Right kidney (tissue), 9 donors: ENCODE measurements at places on chromosomes 4 and X.

DNA sequence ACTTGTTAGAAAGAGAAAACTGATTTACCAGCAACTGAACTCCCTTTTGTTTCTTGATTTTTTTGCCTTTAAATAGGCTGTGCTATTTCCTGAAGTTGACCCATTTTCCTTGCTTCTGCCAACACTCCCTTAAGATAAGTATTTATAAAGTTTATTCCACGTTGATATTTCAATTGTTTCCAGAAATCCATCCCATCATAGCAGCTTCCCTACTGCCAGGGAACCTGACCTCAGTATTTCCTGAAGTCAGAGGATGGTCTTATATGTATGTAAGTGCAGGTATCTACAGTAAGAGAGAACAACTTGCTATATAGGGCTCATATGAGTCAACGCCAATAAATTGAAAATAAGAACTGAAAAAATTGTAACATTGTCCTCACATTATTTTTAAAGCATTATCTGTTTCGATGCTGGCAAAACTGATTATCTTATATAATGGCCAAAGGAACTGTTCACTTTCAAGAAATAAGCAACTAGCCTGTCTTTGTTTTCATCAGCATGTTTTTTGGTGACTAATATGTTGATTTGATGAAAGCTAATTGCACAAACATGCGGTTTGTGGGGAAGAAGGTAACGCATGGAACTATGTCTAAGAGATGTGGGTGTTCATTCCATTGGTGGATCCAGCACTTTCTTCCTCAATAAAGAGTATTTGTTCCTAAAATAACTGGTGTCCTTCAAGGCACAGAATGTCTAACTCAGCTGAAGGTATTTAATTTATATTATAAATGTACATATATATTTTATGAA lies 4.7 kb downstream of the LIMCH1 start:
- no peak for DNase-seq

- DNase-seq: no peak
These were observed 60.4 kb upstream of the TAF9B start for GRCh38 chrX:78199851-78200250.

DNA sequence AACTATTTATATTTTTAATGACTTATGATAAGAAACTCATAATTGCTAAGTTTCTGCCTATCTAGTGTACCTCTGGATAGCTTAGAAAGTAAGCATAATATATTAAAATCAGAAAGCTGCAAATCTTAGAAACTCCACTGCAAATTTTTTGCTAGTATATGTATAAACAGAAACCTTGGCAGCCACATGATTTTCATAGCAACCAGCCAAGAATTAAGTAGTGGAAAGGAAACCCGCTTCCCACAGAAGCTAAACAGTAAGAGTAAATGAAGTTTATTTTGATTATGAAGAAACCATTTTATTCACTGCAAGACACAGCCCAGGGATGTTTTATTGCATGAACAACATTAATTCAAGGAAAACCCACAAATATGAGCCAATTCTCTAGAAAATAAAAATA lies 872.5 kb upstream of the ADGRL3 start:
- DNase-seq: no peak

GRCh38 chrX:1212532-1212931 lies at the start of gene CRLF2:
CRLF2 (minus strand) TSS chrX:1212649; CDS start chrX:1212634, 15 bp downstream.
- no peak for DNase-seq

GRCh38 chrX:151713849-151714248 lies 2.0 kb upstream of the FATE1 start:
- DNase-seq: no peak

DNA sequence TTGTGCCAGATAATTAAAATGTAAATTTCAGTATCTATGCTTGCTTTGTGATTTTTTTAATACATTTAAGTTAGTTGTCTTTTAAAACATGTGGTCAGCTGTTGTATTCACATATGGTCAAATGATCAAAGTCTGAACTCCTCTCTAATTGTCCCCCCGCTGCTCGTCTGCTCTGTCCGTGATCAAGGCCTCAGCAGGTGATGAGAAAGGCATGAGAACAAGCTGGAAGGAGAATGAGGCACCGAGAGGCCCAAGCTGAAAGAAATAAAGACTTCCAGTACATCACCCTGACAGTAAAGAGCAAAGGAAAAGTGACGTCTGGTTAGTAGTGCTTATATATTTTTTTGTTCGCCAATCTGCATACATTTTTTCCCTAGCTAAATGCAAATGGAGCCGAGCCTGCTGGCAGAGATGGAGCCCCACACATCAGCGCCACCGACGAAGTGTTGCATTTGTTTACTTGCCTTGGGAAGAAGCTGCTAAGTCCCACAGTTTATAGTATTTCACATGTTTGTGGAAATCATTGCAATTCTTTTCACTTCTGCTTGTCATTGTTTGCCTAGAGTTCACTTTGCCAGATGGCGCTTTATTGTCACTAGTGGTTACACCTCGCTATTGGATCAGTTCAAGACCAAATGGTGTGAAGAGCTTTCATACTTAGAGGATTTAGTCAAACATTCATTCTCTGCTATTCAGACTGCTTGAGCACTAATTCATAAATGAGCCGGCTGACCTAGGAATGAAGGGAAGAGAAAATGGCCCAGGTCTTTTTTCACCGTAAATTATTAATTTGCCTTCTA lies 181.5 kb downstream of the ZIC3 start:
- DNase-seq: no peak

DNA sequence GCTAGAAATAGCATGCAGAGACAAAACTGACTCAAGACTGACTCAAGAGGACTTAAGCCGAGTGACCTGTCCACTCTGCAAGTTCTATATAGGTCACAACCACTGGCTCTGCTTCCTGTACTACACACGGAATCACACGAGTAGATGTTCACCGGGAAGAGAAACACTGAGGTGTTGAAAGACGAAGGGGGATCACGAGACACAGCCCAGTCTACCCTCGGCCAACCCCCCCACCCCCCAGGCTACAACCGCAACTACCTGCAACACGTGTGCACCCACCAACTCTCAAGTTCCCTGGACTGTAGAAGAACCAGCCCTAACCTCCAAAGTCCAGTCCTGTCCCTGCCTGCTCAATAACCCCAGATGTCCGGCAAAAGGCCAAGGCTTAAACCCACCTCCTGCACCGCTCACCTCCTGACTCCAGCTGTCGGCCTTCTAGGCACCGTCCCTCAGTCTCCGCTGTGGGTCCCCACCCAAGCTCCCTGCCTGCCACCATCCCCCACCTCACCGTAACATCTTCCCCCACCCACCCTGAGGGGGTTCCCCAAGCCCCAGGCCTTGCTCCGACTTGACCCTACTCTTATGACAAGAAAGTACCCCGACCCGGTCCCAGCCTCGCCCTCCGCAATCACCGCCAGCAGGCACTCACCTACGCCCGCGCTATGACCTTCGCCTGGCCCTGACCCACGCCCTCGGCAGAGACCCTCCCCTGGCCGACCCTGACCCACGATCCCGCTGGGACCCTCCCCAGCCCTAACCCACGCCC lies 739 bp downstream of the GAK start:
- no peak for DNase-seq

GRCh38 chr4:13178621-13179020 lies 305.5 kb downstream of the RAB28 start:
- DNase-seq: no peak

DNA sequence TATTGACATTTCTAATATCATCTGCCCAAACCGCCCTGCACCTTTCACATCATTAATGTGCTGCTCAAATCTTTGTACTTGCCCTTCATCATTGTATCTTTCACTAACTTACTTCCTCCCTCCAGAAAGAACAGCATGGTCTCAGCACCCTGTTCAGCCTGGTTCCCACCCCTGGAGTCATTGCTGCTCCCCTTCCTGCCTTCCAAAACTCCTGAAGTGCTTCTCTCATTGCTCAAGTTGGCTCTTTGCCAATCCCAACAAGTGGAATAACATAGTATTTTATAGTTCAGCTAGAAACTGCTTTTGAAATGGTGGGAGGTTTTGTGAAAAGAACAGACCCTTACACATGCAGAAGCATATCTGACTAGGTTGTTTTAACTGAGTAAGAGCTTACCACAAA lies 14.0 kb upstream of the TTC29 start:
- no peak for DNase-seq

DNA sequence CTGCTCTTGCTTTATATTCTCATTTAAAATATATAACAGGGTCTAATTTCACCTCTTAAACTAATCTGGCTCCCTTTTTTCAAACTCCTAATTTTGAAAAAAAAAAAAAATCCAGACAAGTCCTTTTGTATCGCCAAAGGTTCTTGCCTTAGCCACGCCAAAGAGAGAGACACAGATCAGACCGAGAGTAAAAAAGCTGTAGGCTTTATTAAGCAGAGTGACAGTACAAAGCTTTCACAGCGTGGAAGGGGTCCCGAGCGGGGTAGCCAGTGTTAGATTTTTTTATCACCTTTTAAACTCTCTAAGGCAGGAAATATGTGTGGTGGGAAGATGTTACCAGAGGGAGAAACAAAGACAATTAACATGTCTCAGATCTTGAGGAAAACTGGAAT lies 54.1 kb downstream of the PAGE2 start:
- peak; percentile 12 for DNase-seq

DNA sequence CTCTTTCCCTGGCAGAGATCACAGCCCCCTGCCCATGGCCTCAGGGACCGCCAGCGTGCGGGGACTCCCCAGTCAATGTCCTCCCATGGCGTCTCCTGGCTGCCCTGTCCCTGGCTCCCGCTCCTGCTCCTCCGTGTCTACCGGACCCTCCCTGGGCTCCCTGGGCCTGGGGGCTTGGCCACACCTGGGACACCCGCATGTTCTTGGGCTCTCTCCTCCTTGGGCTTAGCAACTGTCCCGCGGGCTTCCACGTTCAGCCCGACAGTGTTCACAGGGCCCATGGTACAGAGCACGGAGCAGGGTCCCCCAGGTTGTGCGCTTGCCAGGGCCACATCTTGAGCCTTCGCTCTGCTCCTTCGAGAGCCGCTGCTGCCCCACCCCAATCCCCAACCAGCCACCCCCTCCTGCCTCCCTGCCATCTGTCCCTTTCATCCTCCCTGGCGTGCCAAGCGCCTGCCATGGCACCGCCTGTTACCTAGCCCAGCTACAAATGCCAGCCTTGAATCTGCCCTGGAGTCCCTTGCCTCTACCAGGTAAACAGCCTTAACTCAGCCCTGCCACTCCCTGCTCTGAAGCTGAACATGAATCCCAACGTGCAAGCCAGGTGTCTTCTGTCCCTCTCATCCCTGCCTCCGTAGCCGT lies 3.9 kb downstream of the AVPR2 start:
- DNase-seq: no peak

DNA sequence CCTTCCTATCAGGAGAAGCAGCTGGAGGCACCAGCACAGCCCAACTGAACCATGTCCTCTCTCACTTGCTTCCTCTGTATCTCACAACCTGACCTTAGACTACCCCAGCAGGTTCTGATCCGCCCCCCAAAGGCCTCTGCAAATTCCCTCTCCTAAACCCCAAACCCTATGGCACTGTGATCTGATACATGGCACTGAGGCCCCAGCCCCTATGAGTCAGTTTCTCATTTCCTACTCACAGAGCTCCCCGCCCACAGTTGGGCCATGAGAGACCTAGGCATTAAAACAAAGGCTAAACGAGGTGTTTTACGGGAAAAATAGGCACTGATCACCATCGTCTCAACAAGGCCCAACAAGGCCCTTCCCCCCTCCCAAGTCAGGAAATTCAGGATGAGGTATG lies 19.1 kb downstream of the SASH3 start:
- no peak for DNase-seq

GRCh38 chr4:140012688-140013486 lies 141.1 kb downstream of the MAML3 start:
- no peak for DNase-seq

DNA sequence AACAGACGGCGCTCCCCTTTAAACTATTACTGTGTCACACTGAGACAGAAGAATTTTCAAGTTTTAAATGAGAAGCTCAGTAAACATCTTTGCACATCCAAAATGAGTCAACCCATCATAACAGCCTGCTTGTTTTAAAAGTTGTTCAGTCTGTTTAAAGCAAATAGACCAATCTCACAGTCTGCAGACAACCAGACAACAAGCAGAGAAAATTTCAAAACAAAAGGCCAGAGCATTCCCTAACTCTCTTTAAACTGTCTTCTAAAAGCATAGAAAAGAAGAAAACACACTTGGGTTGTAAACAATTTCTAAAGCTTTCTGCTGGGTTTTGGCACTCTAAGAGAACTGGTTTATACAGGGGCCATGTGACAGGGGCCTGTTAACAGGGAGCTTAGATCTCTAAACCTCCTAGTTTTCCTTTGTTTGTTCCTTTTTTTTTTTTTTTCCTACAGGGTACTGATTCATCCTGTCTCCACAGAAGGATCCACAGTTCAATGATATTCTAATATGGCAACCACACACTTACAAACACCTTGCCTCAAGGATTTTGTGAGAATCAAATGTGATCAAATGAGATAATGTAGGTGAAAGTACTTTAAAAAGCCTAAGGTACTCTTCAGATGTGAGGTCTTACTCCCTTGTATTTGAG lies 100.8 kb upstream of the MAML3 start:
- DNase-seq: no peak

GRCh38 chr4:76061982-76062381 lies 12.5 kb upstream of the ART3 start:
- DNase-seq: no peak

DNA sequence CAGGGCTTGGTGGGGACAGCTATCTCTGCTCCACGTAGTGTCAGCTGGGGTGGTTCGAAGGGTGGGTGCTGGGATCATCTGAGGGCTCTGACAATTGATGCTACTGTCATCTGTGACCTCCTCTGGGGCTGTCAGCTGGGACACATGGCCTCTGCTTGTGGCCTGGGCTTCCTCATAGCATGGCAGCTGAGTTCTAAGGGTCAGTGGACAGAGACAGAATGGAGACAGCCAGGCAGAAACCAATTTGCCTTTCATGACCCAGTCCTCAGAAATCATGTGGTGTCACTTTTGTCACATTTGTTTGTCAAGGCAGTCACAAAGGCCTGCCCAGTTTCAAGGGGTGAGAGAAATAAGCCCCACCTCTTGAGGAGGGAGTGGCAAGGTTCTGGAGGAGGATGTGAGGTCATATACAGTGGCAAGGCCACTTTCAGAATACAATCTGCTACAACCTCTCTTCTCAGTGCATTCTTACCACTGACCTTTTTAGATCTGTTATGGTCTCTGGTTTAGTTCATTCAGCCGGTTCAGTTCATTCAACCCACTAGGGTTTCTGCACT lies 103.6 kb upstream of the BCOR start:
- DNase-seq: no peak

DNA sequence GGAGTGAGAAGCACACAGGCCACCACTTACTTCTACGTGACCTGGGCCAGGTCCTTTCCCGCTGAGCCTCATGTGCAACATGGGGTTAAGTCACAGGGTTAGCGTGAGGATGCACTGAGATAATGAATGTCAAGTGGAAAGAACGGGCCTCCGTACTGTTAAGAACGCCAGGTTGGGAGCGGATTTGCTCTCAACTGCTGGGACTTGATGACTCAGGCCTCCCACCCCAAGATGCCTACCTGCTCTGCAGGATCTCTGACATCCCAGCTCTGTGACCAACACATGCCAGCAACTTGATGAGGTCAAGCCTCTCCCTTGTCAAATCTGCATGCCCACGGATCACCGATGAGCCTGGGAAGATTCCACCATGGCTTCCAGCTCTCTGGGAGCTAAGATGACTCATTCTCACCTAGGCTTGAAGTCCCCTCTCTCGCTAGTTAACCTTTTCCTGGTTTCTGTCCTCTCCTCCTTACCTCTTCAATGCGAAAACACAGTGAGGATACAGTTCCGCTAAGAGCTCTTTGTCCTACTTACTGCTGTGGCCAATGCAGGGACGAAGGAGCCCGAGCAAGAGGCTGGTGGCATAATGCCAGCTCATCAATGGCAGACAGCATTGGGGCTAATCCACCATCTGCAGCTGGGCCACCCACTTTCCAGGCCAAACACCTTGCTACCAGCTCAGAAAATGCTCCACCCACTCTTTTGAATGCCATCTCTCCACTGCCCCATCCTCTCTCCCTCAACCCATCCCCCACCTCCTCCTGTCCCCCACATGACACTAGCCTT lies 67.6 kb downstream of the PJA1 start:
- no peak for DNase-seq

GRCh38 chrX:18970465-18970864 lies 13.4 kb downstream of the PHKA2 start:
- DNase-seq: no peak
